ENCODE measurements at places on chromosomes 7 and 10. TPM values are rescaled to one million over a fixed set of nuclear protein-coding genes. Genes with fewer than 3 reads are reported as not detected.

DNA sequence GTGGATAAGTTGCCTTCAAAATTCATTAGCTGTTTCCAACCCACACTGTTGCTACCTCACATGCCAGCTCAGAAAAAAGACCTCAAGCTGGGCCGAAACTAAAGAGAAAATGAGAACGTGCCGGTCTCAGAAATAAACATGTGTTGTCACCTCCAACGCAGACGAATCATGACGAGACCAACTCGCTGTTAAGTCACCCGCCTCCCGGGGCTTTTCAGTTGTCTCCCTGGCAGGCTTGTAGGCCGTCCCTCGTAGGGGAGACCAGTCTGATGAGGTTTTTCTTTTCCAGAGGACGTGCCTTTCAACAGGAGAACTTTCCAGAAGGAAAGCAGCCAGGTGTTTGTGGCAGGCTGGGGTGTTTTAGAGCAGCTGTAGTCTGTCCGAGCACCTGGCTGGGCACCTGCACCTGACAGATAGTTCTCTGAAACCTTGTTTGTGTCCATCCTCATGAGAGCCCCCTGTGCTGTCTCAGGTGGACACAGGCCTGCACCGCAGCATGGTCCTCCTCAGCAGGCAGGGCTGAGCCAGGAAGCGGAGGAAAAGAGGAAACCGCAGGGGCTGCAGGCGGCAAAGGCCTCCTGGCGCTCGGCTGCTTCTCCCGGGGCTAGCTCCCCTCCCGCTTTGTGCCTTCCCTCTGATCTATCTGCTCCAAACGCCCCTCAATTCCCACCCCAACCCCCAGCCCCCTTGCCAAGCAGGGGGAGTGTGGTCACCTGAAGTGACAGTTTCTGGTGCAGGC, 78.8 kb downstream of the CHST15 start:
- DNase-seq = no peak
- H3K27ac ChIP-seq = no peak overlapping the region

DNA sequence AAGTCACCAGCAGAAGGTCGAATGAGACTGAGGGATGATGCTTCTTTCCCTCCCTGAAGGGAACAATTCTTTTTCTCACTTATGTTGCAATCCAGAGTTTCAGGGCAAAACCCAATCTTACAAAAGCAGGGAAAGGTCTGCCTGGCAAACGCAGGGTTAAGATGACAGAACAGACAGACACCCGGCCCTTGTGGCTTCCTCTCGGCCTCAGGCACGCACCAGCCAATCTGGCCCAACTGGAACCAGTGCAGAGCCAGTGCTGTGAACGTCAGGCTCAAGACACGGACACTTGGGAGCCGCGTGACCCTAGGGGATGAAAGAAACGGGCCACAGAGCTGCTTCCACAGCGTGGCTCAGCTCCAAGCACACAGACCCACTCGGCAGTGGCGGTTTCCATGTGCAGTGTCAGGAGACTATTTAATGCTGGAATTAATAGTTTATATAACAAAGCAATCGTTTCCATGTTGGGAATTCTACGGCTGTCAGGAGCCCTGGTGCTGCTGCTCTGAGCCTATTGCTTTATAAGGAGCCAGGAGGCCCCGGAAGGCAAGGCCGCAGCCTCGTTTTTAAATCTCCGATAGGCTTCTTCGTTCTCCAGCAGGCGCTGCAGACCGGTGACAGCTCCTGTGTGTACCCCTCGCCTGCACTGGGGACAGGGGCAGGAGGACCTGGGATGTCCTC, 198.4 kb downstream of the DIP2C start:
- H3K4me3 ChIP-seq = no peak overlapping the region
- no peaks in the 10 kb centered on the region for H3K36me3 ChIP-seq
- no peak for DNase-seq
- H3K27ac ChIP-seq = no peak overlapping the region
- H3K27me3 ChIP-seq = no peaks in the 10 kb centered on the region

GRCh38 chr10:99396471-99396870, 34.0 kb downstream of the GOT1 start:
- no peak overlapping the region for H3K27ac ChIP-seq
- DNase-seq = no peak
- no peaks in the 10 kb centered on the region for H3K4me1 ChIP-seq
- H3K27me3 ChIP-seq = no peaks in the 10 kb centered on the region
- peaks cover 44% of the 10 kb centered on the region for H3K36me3 ChIP-seq

- H3K27me3 ChIP-seq = peaks cover 3% of the 10 kb centered on the region
- H3K4me1 ChIP-seq = peaks cover 11% of the 10 kb centered on the region
- no peaks in the 10 kb centered on the region for H3K36me3 ChIP-seq
- no peak for DNase-seq
Measured at GRCh38 chr10:70476249-70477035, 2.1 kb upstream of the PALD1 start.

The NPTX2 gene
- 0.30 TPM for total RNA-seq

The CUBN gene
- 9.4 TPM for total RNA-seq

The CYP2C19 gene
- 1.2 TPM for total RNA-seq

The CAV2 gene
- 385 TPM for total RNA-seq
